ENCODE measurements at places on chromosomes 5 and 9.

DNA sequence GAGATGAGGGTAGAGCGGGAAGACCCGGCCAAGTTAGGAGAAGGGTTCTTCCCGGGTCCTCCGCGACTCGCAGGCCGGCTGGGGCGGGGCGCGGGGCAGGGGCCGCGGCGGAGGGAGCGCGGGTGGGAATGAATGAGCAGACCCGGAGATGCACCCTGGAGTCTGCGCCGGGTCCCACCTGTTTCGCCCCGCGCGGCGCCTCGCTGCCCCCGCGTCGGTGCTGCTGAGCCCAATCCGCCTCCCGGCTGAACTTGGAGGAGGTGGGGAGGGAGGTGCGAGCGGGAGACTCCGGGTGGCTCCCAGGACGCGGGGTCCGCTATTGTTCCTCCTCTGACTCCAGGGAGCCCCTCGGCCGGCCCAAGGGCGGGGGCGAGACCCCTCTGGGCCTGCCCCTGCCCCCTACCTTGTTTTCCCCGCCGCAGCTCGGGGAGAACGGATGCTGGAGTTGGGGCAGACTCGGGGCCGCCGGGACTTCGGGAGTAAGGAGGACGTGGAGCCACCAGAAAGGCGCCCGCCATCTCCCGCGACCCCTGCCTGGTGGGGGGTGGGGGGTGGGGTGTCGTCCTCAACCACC, 659 bp downstream of the RAI14 start:
- peak; percentile 18 for DNase-seq

DNA sequence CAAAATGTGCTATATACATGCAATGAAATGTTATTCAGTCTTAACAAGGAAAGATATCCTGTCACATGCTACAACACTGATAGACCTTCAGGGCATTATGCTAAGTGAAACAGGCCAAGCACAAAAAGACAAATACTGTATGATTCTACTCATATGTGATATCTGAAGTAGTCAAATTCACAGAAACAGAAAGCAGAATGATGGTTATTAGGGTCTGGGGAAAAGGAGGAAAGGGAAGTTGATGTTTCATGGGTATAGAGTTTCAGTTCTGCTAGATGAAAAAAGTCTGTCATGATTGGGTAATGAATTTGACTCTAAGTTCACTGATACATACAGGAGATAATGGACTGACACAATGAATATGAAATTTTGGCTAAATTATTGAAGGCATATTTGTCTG, 11.2 kb upstream of the RIC1 start:
- no peak for DNase-seq

DNA sequence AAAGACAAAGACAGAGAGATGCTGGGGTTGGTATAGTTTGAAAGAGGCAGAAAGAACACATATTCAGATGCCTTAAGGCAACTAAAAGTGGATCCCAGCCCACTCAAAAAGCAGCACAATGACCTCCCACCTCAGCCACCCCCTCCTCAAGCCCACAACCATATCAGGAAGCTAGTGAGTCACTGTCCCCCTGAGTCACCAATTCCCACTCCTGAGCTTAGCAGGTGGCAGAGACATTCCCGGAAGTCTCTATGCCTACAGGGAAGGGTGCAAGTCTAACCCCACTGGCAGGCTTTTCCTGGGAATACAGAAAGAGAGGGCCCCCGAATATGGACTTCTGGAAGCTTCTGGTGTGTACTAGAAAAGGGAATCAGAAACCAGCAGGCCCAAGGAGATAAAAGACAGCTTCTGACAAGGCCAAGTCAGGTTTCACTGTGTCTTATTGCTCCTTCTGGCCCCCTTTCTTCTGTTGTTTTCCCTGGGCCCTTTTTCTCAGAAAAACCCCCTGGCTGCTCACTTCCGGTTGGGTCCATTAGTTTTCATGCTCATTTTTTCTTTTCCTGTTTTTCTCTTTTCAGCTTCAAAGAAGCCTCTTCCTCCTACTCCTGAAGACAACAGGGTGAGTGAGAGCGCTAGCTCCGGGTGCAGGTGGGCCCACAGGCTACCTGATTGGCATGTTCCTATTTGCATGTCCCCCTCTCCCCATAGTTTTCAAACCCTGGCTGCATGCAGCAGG, 36.8 kb downstream of the ITK start:
- peak; percentile 61 for DNase-seq

- DNase-seq, result no peak
These were observed 30.4 kb downstream of the CSF2 start for GRCh38 chr5:132103969-132104391.

GRCh38 chr9:130262061-130262745, 3.4 kb upstream of the HMCN2 start:
- no peak for DNase-seq

DNA sequence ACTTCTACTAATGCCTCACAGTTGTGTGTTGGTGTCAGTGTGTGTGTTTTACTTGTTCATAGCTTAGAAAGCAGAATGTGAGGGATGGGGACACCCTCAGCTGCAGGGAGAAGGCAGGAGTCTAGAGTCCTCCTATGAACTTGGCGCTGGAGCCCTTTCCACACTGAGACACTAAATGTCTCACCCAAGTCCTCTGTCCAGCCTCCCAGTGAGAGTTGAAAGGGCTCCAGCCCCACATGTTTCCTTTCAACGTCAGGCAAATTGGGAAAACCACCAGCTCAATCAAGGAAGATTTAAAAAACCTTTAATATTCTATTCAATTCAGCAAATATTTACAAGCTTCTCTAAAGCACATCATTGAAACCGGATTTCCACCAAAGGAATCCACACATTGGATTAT, 167.6 kb upstream of the MSX2 start:
- no peak for DNase-seq

GRCh38 chr5:103436112-103436511, 126.5 kb downstream of the NUDT12 start:
- no peak for DNase-seq

DNA sequence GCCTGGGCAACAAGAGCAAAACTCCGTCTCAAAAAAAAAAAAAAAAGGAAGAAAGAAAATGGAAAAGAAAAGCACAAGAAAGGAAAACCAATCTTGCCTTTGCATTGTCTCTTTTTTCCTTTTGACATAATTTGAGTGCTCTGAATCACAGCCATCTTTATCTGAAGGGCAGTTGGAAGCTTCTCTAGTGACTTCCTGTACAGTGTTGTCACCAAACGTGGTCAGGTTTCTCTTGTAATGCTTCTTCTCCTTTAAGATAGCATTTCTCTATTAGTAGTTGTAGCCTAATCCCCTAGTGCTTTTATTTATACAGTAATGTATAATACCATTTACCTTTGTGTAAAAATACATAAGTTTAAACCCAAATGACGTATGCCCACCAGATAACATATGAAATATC, 18.1 kb downstream of the PRKACG start:
- DNase-seq, result no peak

DNA sequence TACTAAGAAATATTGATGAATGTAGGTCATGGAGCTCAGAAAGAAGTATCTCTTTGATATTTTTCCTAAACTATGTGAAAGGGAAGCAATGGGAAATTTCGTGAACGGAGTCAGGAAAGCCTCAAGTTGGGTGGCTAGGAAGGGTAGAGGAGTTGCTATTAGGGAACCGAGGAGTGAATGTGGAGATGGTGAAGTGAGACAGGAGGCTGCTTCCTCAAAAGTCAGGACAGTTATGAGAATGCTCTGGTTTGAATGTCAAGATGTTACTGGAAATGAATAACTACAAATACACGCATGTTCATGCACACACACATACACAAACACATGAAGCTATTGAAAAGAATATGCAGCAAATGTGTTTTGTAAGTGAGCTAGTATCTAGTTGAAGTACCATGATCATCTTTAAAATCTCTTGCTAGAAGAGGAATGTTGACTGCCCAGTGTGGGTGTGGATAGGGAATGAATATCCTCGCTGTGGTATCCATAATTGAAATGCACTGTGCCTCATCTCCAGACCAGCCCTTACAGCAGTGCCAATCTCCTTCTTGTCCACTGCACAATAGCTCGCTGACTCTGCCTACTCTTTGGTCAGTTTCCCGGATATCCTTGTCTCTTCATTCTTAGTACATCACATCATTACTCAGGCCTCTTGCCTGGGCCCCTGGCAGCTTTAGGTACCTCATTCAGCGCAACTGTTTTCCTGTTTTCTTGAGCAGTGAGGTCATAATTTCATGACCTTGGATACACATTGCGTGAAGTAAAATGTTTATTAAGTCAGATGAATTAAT, 21.9 kb upstream of the PDCD1LG2 start:
- DNase-seq, result no peak

- DNase-seq, result no peak
These were observed 104.9 kb downstream of the ARL15 start for GRCh38 chr5:54205453-54205852.

DNA sequence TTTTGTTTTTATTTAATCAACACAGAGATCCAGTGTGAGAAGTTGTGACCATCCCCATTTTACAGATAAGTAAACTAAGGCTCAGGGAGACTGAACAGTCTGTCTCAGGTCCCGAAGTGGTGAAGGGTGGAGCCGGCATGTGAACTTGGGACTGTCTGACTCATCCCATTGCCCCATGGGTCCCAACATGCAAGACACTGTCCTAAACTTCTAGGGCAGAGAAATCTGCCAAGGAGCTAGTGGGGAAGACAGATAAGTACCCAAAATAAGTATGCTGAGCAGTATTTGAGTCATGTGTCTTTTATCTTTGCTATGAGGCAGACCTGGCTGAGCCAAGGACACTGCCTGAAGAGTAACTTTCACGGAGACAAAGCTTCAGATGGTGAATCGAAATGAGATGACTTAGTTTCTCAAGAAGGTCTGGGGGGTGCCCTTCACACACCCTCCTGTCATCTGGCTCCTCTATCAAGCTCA, 64.3 kb upstream of the SLC25A51 start:
- no peak for DNase-seq

DNA sequence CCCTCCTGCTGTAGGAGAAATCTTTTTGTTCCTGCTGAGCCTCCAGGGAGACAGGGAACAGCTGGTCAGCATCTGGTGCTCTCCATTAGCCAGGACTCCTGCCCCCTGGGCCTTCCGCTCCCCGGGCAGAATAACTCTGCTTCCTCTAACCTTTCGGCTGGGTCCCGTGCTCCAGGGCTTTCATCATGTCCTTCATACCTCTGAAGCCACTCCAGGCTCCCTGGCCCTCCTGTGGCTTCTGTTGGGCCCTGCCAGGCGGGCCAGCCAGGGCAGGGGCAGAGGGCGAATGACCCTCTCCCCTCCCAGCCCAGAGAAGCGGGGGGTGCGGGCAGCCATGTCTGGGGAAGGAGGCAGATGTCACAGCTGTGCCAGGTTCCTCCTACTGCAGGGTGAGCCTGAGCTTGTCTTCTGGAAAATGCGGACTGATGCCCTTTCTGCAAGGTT, 81.7 kb upstream of the LMX1B start:
- DNase-seq, result no peak

GRCh38 chr5:116699332-116699731, 124.7 kb upstream of the SEMA6A start:
- no peak for DNase-seq

GRCh38 chr9:122281368-122281767, 16.7 kb downstream of the MRRF start:
- DNase-seq, result no peak

- peak; percentile 52 for DNase-seq
These were observed 644 bp downstream of the BRD3 start for GRCh38 chr9:134066913-134067851.

- no peak for DNase-seq
These were observed 123.0 kb upstream of the FSTL4 start for GRCh38 chr5:133735346-133735745.

DNA sequence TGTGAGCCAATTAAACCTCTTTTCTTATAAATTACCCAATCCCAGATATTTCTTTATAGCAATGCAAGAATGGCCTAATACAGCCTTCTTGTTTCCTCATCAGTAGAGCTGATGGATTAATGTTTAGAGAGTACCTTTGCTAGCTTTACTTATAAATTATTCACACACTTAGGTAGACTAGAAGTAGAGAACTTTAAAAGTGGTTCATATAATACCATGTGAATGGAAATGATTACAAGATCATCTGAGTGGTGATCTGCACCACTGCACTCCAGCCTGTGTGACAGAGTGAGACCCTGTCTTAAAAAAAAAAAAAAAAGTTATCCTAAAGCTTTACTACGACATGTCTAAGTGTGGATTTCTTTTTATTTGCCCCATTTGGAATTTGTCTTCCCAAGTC, 23.2 kb upstream of the LRRTM2 start:
- DNase-seq, result no peak

DNA sequence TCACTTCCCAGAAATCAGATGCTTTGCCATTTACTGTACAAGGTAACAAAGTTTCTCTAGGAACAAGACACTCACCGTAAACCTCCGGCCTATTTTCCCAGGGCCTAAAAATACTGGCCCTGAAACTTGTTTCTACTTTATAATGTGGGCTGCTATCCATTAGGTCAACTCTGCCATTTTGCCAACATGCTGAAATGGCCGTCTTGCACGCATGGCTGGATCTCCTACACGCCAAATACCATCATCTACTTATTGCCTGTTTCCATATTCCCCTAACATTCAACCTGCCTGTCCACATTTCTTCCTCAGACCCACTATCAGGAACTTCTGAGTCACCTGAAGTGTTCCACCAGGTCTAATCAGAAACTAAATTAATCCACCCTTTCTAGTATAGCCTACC, 4.7 kb downstream of the TBCA start:
- no peak for DNase-seq

DNA sequence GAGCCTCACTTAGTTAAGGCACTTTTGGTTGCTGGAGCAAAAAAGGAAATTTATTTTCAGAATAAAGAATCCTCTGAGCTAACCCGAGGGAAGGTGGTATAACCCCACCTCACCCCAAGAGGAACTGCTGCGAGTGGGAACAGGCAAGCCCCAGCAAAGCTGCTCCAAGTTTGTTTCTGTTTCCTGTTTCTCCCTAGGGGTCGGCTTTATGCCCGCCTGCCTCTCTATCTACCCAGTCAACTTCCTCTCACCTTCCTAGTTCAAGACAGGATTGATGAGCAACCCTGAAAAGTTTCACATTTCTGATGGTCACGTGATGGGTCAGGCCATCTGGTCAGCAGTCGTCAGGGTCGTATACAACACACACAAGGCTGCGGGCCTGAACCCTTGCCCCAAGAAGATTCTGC, 31.1 kb downstream of the TRIO start:
- DNase-seq, result no peak

DNA sequence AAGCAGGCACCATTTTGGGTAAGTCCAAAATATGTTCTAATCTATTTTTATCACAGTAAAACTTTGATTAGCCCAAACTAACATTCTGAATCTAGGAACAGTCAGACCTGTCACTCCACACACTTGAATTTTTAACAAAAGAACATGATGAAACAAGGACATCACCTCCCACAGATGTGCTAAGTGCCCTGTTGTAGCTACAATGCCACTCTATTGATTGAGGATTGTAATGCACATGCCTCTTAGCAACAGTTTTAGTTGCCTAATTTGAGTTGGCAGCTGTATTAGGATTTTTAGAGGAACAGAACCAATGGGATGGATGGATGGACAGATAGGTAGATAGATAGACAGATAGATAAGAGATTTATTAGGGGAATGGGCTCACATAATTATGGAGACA, 20.3 kb upstream of the RNF20 start:
- no peak for DNase-seq

DNA sequence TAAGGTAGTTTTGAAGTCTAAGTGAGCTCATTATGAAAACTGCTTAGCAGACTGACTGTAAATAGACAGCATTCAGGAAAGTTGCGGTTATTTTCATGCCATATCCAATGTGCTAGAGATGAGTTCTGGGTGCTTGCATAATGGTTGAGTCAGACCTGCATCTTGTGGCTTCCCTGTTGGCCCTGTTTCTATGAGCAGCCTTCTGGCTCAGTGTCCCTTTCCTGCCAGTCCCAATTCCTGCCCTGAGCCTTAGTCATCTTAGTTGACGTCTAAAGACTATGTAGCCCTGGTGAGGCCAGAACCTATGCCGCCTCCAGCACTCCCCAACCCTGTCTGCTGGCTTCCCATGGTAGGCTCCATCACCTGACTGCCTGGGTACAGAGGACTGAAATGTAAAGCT, 76.3 kb upstream of the TNFSF8 start:
- no peak for DNase-seq

GRCh38 chr5:179377421-179378115, 32.3 kb upstream of the ADAMTS2 start:
- no peak for DNase-seq
